ENCODE measurements at places on chromosomes 3 and 15. TPM values are rescaled to one million over a fixed set of nuclear protein-coding genes. Genes with fewer than 3 reads are reported as not detected.
A peak's percentile ranks its signal among the peaks of the same experiment; 100 is the strongest.

DNA sequence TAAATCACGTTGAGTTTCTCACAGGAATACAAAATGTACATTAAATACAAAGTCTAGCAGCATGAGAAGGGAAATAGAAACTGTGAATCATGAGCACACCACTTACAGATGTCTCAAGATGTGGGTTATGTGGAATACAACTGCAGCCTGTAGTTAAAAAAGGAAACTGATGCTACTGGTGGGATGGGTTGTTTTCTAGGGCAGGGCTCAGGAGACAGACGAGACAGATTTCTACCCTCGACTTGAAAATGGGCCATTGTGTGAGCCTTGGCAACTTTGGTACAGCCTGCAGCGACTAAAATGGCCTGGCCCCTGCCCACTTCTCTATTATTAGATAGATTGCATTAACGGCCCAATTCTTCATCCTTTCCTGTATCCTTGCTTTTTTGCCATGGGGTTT is 293.1 kb downstream of the SUCLG2 start:
- no peaks in the 10 kb centered on the region for H3K27me3 ChIP-seq
- H3K4me3 ChIP-seq = no peak overlapping the region
- no peak for DNase-seq
- H3K27ac ChIP-seq = no peak overlapping the region

GRCh38 chr3:73423116-73423515 is 201.6 kb downstream of the PDZRN3 start:
- peak overlapping the region; percentile 3 for H3K4me3 ChIP-seq
- H3K27ac ChIP-seq = no peak overlapping the region
- peaks cover 27% of the 10 kb centered on the region for H3K4me1 ChIP-seq
- no peak for DNase-seq
- no peaks in the 10 kb centered on the region for H3K36me3 ChIP-seq
- H3K27me3 ChIP-seq = no peaks in the 10 kb centered on the region

GRCh38 chr15:32656496-32656895 is 15.0 kb downstream of the SCG5 start:
- no peaks in the 10 kb centered on the region for H3K27me3 ChIP-seq
- DNase-seq = no peak
- H3K27ac ChIP-seq = no peak overlapping the region

DNA sequence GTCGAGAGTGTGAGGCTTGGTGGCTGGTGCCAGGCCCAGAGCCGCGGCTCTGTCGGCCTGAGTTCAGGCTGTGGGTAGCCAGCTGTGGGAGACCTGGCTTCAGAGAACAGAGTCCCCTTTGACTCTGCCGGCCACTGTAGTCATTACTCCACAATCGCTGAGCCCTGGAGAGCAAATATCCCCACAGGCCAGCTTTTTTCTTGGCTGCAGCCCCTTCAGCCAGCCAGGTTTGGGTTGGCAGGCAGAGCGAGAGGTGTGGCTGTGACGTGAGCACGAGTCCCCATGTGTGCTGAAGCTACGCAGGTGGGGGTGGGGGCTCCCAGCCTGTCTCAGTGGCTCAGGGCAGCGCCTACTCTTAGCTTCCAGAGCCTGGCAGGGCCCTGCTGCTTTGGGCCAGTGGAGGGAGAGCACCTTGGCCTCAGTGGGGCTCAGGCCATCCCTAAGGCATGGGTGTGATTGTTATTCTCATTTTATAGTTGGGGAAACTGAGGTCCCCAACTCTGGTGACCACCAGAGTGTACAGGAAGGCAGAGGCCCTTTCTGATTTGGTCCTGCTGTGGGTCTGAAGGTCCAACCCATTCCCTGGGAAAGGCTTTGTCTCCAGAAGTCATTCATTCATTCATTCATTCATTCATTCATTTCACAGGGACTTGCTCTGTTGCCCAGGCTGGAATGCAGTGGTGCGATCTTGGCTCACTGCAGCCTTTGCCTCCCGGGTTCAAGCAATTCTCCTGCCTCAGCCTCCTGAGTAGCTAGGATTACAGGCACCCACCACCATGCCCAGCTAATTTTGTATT is 45.7 kb upstream of the LCTL start:
- no peaks in the 10 kb centered on the region for H3K36me3 ChIP-seq
- peaks cover 12% of the 10 kb centered on the region for H3K4me1 ChIP-seq

- no peaks in the 10 kb centered on the region for H3K27me3 ChIP-seq
- DNase-seq = no peak
- H3K4me1 ChIP-seq = peaks cover 23% of the 10 kb centered on the region
Observed at GRCh38 chr3:45558431-45558830, 36.1 kb upstream of the LIMD1 start.

DNA sequence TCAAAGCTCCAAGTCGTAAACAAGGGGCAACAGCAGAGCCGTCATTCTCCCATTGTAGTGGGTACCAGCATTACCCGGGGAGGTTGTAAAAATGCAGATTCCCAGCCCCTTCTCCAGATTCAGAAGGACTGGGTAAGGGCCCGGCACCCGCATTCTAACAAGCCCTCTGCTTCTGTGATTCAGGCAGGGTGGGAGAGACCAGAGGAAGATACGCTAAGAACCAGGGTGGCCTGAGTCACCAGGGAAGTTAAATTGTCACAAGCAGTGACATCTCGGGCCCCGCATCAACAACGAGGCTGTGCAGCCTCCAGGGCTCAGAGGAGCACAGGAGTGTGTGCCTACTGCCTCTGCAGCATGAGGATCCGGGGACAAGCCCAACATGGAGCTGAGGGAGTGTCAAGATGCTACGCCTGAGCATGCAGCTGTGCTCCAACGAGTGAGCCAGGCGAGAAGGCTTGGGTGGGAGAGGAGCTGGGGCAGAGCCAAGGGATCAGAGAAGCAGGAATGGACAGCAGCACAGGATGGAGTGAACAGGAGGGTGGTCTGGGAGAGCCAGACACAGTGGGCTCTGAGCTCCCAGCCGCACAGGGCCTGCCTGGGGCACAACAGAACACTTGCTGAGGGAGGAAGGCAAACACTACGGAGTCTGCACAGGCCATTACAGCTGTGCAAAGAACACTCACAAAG is 68.5 kb downstream of the CPN2 start:
- H3K36me3 ChIP-seq = no peaks in the 10 kb centered on the region
- no peak for DNase-seq
- H3K27me3 ChIP-seq = no peaks in the 10 kb centered on the region

DNA sequence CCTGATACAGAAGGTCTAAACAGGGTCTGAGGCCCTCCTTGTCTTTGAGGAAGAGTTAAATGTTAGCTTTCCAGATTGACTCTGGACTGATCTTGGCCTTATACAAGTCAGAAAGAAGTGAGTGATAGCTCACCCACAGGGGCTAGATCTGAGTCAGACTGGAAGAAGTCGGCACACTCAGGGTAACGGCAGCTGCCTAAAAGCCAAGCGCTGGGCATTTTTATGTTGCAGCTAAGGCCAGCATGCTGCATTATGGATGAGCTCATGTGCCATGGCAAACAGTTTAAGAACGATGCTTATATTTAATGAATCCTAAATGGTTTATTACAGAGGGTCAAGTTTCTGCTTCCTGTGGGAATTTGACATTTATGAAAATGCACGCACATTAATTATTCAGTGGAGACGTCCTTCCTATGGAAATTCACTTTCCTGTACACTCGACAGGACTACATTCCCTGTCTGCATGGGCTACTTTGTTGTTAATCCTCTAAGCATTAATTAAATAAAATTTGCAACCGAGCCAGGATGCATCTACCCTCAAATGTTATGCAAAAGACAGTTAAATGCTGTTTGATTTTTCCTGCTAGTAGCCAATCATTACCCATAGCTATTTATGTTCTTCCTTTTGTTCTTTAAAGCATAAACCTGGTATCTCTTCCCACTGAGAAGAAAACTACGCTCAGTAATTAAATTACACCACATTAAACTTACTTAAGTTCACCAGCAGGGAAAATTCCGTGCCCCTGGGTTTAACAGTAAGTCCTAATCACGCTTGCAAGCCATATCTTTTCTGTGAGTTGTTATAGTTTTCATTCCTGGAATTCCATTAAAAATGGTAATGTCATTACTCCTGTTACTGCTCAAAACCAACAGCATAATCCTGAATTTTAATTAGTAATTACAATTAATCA is 762.7 kb upstream of the CFAP20DC start:
- H3K27ac ChIP-seq = no peak overlapping the region
- DNase-seq = no peak
- no peaks in the 10 kb centered on the region for H3K36me3 ChIP-seq
- H3K4me1 ChIP-seq = peaks cover 47% of the 10 kb centered on the region
- H3K27me3 ChIP-seq = no peaks in the 10 kb centered on the region

DNA sequence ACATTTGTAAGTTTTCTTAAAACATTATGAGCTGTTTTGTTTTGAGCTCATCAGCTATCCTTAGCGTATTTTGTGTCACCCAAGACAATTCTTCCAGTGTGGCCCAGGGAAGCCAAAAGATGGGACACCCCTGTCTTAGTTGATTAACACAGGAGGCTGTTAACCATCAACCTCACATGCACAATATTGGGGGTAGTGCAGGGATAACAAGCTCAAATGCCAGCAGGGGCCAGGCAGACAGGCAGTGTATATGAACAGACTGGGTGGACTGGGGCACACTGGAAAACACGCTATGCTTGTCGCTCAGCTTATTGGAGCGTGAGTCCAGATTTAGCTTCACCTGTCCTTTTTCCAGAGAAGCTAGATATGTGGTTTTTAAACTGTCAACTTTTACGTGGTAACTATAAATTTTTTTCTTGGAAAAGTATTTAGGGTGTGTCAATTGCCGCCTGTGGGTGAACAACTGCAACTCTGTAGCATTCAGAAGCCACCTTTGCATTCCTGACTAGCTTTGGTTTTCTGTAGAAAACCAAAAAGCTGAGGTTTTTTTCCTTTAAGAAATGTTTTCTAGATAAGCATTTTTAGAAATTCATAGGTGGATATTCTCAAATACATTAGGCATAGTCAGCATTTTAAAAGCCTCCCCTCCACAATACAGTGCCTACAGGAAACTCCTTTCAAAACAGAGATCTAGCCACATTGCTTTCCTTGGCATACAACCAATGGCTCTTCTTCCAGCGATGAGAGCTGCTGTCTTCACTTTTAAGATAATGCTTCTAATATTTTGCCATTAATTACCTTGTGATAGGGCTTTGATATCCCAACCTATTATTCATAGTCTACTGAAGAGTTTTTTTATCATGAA is 14.6 kb downstream of the PSMD6 start:
- peaks cover 38% of the 10 kb centered on the region for H3K36me3 ChIP-seq
- H3K27ac ChIP-seq = peak overlapping the region; percentile 63
- peaks cover 15% of the 10 kb centered on the region for H3K4me1 ChIP-seq
- no peaks in the 10 kb centered on the region for H3K27me3 ChIP-seq

DNA sequence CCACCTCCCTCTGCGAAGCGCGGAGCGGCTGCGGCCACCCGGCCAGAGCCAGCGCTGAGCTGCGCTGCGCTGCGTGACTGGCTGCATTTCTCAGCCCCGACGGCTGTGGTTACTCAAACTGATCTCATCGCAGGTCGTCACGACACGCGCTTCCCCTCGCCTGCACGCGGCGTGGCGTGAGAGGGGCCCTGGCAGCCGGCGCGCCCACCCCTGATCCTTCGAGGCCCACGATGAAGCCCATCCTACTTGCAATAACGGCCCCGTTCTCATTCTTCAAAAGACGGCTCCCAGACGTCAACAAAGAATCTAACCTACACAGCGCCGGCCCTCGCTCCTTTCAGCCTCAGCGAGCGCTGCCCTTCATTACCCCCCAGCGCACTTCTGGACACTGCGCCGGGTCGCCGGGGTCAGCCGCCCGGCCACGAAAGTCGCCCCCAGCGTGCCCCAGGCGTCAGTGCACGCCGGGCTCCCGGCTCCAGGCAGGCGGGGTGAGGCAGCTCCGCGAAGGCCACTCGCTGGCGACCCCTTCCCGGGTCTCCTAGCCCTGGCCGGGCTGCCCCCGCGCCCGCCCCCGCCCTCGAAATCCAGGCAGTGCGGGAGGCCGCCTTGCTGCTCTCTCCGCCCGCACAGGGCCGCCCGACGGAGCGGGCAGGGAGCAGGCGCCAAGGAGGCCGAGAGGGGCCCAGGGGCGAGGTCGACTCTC is 9.9 kb upstream of the LEKR1 start:
- H3K4me1 ChIP-seq = peaks cover 4% of the 10 kb centered on the region
- peak overlapping the region; percentile 73 for H3K4me3 ChIP-seq
- no peak for DNase-seq
- no peaks in the 10 kb centered on the region for H3K27me3 ChIP-seq

DNA sequence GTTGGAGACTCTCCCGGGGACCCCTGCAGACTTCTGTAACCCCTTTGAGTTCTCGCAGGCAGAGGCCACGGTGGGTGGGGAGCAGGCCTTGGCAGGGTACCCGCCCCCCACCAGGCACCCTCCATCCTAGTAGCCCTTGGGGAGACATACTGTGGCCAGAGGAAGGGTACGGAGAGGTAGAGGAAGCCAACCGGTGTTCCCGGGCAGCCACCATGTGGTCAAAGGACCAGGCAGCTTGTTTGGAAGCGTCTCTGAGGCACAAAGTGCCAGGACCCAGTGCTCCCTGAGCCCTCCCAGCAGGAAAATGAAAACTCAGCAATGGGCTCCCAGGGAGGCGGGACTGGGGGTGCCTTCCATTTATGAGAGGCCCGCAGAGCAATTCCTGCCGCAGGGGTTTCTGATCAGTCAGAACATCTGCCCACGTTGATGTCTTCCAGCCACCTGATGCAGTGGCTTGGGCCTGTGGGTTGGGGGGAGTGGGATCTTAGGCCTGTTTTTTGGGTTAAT is 53.0 kb upstream of the CGNL1 start:
- no peaks in the 10 kb centered on the region for H3K36me3 ChIP-seq
- H3K4me3 ChIP-seq = no peak overlapping the region
- no peak overlapping the region for H3K27ac ChIP-seq
- peaks cover 14% of the 10 kb centered on the region for H3K4me1 ChIP-seq
- H3K27me3 ChIP-seq = no peaks in the 10 kb centered on the region
- DNase-seq = no peak

- H3K36me3 ChIP-seq = no peaks in the 10 kb centered on the region
- DNase-seq = no peak
- H3K27me3 ChIP-seq = no peaks in the 10 kb centered on the region
Observed at GRCh38 chr15:60126661-60127060, 122.5 kb downstream of the FOXB1 start.

DNA sequence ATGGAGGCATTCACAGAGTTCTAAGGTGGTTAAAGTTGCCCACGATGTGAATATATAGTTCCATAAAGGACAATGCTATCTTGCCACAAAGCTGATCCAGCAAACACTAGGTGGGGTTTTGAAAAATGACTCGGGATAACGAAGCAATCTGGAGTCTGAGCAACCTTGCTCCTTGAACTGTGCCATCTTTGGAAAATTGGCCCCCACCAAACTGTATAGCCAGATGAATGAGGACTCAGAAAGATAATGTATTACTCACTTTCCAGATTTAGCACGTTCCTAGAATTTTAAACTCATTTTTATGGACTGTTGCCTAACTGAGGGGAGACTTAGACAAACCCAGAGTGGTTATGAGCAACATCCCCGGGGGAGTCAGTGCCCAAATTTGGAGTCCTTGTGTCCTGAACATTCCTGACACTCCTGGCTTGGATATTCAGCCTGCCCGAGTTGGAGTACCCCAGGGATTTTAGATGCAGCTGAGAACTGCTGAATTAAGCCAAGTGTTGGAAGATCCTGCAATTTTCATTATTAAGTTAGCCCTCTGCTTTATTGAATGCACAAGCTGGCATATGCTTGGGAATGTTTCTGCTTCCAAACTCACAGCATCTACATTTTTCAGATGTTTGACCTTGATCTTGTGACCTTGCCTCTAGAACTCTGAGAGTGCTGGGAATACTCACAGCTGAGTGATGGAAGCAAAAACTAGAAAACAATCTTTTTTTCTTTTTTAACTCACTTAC is 8.8 kb upstream of the MAGI1 start:
- peak overlapping the region; percentile 53 for H3K27ac ChIP-seq
- no peaks in the 10 kb centered on the region for H3K27me3 ChIP-seq
- no peaks in the 10 kb centered on the region for H3K36me3 ChIP-seq
- no peak for DNase-seq
- peak overlapping the region; percentile 7 for H3K4me3 ChIP-seq
- peaks cover 25% of the 10 kb centered on the region for H3K4me1 ChIP-seq

Gene GATM
- total RNA-seq = 25.0 TPM

Gene SIAH2
- total RNA-seq = 54.6 TPM

Gene ZNF385D
- total RNA-seq = 15.8 TPM
